Femur (tissue), 1 donor: ENCODE measurements at places on chromosomes 2 and 18.

- no peak for DNase-seq
Observed at GRCh38 chr2:6826081-6826913, 39.4 kb downstream of the CMPK2 start.

DNA sequence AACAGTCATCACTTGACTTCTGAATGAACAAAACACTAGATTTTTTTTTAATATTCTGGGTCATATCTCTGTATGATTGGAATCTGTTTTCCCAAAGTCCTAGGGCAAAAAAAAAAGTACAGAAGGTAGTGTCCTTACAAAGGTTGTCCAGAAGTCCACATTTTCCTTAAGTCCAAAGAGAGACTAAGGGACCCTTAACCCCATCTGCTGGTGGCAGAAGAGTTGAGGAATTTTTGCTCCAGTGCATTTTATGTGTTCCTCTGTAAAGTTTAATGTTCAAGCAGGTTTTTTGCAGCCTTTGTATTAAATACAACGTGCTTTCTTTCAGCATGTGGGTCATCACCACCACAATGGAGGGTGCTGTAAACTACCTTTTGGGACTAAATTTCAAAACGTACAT lies 215.9 kb downstream of the SP3 start:
- DNase-seq = no peak

GRCh38 chr2:209771474-209772289 lies at the start of gene UNC80:
Gene UNC80 (plus strand): TSS chr2:209771832. CDS start chr2:209772073, 241 bp downstream.
- peak; percentile 89 for DNase-seq

DNA sequence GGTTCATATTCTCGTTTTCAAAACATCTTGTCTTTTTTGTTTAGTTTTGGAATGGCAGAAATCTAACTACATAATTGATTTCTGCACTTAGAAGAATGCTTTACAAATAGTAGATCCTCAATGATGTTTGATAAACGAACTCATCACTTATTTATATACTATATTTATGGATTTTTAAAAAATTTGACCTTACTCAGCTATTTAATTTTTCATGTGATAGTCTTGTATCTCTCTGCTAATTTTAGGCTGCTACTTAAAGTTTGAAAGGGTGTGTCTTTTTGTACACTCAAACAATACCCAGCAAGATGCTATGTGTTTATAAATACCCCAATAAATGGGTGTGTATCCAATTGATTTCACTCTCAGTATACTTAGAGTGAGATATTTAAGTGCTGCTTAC lies 86.9 kb downstream of the EHBP1 start:
- no peak for DNase-seq

GRCh38 chr2:172806996-172807395 lies 71.4 kb downstream of the RAPGEF4 start:
- DNase-seq = no peak

- DNase-seq = no peak
Observed at GRCh38 chr18:31204166-31204565, 41.5 kb upstream of the DSC1 start.

DNA sequence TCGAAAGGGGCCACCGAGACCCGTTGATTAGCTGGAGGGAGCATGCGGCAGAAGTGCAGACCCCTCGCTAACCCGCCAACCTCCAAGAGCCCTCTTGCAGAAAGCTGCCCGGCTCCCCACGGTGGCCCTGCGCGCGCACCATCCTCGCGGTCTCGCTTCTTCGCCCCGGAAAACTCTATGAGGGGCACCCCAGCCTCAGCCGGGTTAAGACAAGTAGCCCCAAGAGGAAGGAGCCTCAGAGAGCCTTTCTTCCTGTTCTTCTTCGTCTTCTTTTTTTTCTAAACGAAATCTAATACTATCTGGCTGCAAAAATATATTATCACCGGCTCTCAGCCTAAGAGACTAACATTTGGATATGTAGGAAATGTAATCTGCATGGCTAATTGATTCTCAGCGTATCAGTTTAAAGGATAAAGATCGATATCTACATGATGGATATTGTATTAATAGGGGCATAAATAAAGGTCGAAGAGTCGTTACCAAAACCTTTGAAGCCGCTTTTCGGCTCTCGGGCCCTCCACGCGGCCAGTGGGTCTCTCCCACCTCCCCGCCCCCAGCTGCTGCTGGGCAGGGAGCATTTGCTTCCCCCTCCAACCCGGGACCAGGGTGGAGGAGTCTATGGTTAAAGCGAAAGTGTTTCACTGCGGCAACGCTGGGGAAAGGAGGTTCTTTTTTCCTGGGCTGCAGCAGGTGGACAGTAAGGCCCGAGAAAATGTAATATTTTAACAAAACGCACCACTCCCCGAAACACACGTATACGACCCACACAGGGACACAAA lies 6.1 kb upstream of the PAX3 start:
- peak; percentile 29 for DNase-seq

DNA sequence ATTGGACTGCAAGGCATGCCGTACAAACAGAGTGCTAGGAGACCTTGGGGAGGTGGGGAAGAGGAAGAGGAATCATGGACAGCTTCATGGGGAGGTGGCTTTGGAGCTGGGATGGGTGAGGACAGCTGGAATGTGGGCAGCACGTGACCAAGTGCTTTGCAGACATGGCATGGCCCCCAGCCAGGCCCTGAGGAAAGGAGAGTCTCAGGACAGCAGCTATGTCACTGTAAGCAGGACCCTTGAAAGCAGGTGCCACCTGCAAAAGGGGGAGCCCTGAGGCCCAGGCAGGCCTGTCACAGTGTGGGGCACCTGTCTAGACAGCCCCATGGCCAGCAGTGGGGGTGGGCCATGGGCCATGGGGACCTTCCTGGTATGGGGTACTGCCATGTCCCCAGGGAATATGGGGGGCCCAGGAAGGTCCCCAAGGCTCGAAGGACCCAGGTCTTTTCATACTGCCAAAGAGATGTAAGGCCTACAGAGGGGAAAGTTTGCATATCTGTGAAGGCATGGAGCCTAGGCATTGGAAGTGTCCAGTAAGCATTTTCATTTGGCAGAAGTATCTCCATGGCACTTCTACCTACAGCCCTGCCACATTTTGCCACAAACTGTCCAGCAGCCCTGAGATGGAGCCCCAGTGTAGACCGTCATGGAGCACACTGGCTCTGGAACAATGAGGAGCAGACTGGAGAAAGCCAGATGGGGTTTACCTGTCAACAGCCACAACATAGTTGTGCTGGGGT lies 9.9 kb downstream of the PAX8 start:
- no peak for DNase-seq

DNA sequence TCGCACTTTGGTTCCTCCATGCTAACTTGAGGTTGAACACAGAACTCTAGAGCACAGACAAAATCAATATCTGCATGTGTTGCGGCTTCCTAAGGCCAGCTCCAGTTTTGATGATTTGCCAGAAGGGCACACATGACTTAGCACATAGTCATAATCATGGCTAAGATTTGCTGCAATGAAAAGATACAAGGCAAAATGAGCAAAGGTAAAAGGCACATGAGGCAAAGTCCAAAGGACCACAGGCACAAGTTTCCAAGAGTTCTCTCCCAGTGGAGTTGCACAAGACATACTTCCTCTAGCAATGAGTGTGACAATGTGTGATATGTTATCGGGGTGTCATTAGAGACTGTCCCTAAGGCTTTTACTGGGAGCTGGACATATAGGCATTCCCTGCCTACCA lies 24.2 kb upstream of the CXXC1 start:
- DNase-seq = no peak
